ENCODE measurements at places on chromosomes 1 and 21.
A peak's percentile ranks its signal among the peaks of the same experiment; 100 is the strongest.

GRCh38 chr21:42097860-42098454 lies 26.8 kb downstream of the UMODL1 start:
- DNase-seq: no peak

GRCh38 chr1:157085421-157085820 lies 14.2 kb downstream of the ETV3L start:
- no peak for DNase-seq

GRCh38 chr1:50983219-50983802 lies 13.3 kb downstream of the CDKN2C start:
- no peak for DNase-seq

- no peak for DNase-seq
These were observed at the start of gene SGIP1 for GRCh38 chr1:66533804-66534740. Gene SGIP1, plus strand, starts transcription at chr1:66534153. Its CDS starts 206 bp downstream, at chr1:66534359.

GRCh38 chr1:55445416-55445815 lies 230.3 kb upstream of the USP24 start:
- no peak for DNase-seq

DNA sequence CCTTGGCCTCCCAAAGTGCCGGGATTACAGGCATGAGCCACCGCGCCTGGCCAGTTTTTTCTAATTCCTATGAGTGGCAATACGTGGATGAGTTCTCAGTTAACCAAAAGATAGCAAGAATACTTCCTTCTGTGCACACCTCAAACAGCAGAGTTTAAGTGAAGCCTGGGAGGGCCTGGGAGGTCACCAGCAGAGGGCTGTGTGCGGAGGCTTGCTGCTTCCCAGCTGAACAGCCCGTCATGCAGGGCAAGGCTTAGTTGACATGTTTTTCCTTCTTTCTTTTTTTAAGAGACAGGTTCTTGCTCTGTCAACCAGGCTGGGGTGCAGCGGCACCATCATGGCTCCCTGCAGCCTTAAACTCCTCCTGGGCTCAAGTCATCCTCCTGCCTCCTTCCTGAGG lies 17.8 kb downstream of the GNG4 start:
- no peak for DNase-seq

- no peak for DNase-seq
These were observed at the start of gene FRRS1 for GRCh38 chr1:99766378-99766800. Gene FRRS1, minus strand, starts transcription at chr1:99766635. Its CDS starts 17,867 bp downstream, at chr1:99748768.

DNA sequence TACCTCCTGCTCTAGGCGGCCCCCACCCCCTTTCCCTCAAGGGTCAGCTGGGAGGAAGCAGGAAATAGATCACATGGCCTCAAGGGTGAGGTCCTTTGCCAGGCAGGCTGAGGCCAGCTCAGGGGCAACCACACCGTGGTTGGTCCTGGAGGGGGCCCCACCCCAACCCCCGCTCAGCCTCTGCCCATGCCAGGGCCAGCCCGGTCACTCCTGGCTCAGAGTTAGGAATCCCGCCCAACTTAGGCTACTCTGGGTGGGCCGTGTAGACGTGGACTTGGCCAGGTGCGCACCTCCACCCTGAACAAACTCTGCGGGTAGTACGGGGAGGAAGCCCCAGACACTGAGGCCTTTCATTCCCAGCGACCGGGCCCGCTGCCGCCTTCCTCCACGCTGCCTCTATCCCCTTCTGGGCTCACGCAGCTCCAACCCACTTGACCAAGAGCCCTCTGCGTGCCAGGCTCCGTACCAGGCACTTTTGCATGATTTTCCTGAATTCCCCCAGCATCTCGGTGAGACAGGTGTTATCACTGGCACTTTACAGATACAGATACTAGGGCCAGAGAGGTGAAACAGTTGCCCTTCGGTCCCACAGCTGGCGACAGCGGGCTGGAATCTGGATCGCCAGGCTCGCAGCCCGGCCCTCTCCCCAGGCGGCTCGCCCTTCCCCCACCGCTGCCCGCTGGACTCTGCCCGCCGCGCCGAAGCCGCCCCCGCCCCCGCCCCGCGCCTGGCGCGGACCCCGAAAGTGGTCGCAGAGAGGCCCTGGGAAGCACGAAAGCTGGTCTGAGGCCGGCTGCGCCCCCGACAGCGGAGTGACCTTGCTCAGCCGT lies 769 bp downstream of the GALE start:
- no peak for DNase-seq

GRCh38 chr1:81600878-81601622 lies 199.7 kb upstream of the ADGRL2 start:
- DNase-seq: no peak

DNA sequence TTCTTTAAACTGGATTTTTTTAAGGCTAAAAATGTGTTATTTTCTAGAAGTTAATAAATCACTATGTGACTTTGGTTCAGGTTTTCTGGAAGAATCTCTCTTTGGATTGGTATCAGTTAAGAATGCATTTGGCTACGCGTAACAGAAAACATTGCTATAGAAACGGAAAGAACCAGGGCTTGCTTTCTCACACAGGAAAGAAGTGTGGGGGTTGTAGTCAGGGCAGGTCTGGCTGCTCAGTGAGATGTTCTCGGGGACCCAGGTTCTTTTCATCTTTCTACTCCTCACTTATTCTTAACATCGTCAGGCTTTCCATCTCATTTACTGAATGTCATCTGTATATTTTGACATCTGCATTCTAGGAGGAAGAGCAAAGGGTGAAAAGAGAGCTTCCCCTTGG lies 191.4 kb downstream of the ZBTB18 start:
- DNase-seq: no peak

DNA sequence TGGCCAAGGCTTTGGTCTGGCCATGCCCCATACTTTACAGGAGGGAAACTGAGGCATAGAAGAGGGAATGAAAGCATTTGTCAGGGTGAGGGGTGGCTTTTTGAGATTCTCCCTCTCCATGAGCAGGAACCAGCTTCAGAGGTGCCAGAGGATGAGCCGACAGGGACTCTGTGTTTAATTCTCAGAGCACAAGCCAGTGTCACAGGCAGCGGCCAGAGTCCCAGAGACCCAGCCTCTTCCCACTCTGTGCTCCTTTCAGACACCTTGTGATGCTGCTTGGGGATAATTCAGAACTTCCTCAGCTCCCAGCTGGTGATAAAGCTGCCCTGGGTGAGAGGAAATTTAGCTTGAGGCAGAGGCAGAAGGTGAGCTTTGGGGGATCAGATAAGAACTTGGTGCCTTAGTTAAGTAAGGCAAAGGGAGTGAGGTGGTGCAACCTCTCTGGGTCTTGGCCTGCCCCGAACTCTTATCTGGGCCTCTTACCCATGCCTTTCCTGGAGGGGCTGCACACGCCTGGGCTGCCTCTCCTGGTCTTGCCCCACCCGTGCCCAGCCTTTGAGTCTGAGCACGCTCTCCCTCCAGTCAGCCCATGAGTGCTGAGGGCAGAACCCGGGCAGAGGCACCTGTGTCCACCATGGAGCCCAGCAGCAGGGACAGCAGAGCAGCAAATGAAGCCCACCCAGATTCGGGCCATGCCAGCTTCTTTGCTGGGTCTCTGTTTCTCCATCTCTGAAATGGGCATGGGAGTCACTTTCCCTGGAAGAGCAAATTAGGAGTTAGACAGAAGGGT lies 175.6 kb upstream of the C1orf174 start:
- DNase-seq: no peak

GRCh38 chr1:228099331-228099732 lies 3.8 kb downstream of the C1orf35 start:
- no peak for DNase-seq

DNA sequence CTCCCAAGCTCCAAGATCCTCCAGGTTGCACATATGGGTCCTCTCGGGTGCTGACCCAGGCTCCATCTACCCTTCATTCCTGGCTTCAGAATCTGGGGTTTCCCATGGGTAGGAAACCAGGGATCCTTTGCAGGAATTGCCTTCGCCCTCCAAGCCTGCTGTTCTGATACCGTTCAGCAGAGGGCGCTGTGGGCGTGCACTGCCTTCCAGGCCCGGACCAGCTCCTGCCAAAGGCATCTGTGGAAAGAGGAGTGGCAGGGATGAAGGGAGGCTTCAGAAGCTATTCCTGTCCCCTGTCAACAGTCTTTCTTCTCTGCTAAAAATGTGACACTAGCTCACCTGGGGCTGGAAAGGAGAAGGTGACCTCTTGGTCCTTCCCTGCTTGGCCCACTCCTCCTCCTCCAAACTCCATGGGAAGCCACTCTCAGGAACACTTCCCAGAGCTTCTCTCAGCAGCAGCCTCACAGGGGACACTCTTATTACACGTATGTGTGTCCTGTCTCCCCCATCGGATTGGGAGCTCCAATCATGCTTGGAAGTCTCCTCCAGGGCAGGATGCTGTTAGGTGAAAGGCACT lies 71.2 kb downstream of the VWA5B1 start:
- peak; percentile 32 for DNase-seq

DNA sequence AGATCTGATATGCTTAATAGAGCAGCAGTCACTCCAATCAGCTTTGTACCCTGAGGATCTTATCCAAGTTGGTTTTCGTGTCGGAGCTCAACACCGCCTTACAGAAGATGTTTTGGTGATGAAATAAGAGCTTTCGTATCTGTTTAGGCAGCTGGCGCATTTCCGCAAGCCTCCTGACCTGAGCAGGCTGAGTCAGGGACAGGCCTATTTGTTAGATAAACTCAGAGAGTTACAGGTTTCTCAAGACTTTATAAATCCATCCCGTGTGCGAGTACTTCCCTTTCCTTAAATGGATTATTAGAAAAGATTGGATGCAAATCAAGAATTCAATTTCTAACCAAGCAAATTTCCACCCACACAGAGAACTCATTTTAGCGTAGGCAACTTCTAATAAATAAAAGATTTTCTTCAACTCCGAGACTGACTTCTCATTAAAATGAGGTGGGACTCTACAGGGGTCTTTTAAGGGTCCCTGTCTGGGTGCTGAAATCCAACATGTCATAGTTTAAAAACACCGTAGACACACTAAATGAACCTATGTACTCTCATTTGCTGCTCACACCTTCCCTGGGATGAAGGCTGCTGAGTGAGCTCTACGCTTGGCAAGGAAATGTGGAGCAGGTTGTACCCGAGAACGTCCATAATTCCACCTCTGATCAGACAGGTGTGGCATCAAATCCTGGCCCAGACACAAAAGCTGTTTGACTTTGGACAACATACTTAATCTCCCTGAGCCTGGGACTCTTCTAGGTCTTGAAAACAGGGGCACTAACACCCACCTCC lies 106.9 kb upstream of the F3 start:
- no peak for DNase-seq

GRCh38 chr1:21129407-21129806 lies 47.3 kb downstream of the EIF4G3 start:
- DNase-seq: no peak

GRCh38 chr21:26795866-26796329 lies 49.3 kb downstream of the ADAMTS1 start:
- no peak for DNase-seq

Data from stimulated activated CD4-positive, alpha-beta T cell treated with anti-CD3 and anti-CD28 coated beads, TNF-alpha, amount 100 ng/mL, for 24 hours (primary cell).